ENCODE measurements at places on chromosomes 16 and 17.

DNA sequence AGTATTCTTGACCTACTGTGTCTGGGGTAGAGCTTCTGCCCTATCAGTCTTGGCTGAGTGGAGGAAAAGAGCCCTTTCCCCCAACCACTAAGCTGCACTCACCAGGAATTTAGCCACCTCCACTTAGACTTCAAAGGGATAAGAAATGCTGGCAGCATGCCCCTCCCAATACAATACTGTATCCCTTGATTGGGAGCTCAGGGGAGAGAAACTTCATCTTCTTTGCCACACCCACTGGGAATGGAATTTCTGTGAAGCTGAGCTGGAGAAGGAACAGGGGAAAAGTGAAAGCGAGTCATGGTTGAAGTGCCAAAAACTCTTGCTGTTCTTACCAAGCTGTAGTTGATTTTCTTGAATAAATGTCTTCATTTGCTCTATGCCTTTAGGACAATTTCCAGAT is 68.8 kb downstream of the CEP112 start:
- no peak for DNase-seq

- no peak for DNase-seq
These were observed 49.7 kb downstream of the TOX3 start for GRCh38 chr16:52497067-52497816.

- DNase-seq, result no peak
These were observed 30.3 kb downstream of the CHD9NB start for GRCh38 chr16:53022374-53022773.

DNA sequence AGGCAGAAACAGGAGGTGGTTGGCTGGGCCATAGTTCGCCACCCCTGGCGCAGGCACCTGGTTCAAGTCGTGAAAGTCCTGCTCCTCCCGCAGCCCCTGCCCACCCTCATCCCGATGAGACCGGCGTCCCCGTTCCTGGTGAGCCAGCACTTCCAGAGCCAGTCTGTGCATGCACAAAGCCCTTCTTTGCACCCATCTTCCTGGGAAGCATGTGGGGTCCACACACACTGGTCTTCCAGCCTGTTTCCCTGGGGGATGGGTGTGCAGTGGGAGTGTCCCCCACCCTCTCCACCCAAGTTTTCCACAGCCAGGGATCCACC is 1.6 kb upstream of the ZG16B start:
- DNase-seq, result no peak

GRCh38 chr16:2874912-2875362 is 8.1 kb upstream of the FLYWCH2 start:
- peak; percentile 62 for DNase-seq

DNA sequence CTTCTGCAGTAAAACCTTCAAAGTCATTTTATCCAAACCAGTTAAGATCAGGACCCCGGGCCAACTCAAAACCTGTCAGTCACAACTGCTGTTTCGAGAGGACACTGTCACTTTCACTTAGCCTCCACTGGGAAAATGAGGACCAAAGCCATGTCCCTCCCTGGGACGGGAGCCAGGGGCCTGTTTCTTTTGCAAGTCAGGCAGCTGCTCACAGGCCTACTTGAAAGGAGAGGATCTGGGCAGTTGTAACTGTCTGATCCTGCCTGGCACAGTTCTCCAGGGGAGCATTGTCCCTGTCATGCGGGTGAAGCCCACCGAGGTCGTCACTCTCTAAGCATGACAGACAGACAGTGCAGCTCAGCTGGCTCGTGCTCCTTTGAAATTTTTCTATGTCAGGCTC is 276.2 kb downstream of the NPIPA8 start:
- DNase-seq, result no peak

DNA sequence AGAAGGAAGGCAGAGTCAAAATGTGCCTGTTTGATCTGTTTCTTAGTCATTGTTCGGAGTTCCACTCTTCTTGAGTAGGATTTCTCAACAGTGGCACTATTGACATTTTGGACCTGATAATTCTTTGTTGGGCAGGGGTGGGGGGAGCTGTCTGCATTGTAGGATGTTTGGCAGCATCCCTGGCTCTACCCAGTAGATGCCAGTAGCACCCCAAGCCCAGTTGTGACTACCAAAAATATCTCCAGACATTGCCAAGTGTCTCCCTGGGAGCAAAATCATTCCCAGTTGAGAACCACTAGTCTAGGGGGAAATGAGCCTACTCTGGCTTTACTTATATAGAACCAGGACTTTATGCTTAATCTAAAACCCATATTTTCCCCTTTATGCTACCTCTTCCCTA is 1.1 kb upstream of the GFOD2 start:
- DNase-seq, result no peak
